ENCODE measurements at places on chromosomes 6 and 20.

- ATAC-seq = no peak
Observed at GRCh38 chr20:14860410-14860814, 523.0 kb upstream of the FLRT3 start.

GRCh38 chr6:41674231-41675000 lies 36.1 kb downstream of the MDFI start:
- no peak for ATAC-seq

DNA sequence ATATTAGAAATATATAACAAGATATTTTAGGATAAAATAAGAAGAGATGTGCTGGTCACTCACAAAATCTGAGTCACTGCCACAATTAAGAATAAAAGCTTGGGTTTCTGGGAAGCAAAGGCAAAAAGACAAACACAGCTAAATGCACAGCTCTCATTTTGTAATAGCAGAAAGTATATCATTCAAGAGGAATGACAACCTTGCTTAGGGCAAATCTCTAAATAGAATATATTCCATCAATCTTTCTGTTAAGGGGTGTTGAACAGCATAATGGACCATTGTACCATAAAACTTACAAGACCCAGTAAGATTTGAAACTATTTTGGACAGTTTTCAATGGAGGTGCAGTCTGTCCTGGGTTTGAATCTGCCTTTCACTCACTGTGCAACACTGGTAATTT lies 464.9 kb upstream of the SOX4 start:
- ATAC-seq = no peak

DNA sequence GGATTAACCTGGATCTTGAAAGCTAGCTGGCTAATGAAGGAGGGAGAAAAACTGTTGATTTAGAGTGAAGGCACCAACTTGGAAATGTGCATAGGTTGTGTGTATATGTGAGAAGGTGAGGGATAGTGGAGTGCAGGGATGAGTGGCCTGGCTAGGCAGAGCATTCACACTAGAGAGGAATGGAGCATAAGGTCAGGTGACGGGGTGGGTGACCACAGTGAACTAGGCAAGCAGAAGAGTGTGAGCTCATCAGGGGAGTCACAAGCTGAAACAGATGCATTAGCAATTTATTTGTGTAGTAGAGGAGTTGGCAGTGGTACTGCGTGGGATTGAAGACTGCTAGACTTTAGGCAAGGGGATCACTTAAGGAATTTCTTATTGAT lies 10.5 kb downstream of the ANKRD66 start:
- no peak for ATAC-seq

GRCh38 chr20:62267543-62267942 lies 29.2 kb downstream of the OSBPL2 start:
- ATAC-seq = peak; percentile 96

DNA sequence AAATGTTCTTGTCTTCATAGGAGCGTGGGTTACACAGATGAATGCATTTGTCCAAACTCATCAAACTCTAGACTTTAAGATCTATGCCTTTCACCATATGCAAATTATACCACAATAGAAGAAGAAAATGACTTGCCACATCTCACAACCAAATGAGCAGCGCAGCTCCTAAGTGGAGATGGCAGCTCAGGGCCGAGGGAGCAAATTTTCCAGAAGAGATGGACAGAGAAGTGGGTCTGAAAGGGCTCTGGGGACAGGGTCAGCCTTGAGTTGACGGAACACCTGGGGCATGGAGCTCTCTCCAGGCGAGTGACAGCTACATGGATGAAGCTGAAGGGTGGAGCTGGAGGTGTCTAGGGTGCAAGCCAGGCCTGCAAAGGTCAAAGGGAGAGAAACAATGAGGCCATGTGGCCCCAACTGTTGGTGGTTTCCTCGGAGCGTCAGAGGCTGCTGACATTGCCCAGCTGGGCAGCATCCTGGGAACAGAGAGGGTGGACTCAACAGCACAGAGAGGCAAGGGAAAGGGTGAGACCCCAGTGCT lies 228.3 kb downstream of the NRN1 start:
- ATAC-seq = no peak

DNA sequence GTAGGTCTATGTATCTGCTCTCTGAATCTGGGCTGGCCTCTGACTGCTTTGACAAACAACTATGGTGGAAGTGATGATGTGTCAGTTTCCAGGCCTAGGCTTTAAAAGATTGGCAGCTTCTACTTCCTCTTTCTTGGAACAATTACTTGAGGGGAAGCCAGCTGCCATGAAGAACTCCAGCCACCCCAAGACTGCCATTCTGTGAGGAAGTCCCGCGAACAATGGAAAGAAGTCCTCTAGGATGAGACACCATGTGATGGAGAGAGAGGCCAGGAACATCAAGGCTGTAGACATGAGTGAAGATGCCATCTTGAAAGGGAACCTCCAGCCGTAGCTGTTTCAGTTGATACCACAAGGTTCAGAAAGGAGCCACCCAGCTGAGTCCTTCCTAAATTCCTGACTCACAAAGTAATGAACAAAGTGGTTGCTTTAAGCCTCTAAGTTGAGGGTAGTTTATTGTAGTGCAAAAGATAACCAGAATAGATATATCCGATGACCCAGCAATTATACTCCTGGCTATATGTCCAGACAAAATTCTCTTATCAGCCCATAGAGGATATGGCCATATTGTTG lies 15.3 kb upstream of the TCF15 start:
- no peak for ATAC-seq

DNA sequence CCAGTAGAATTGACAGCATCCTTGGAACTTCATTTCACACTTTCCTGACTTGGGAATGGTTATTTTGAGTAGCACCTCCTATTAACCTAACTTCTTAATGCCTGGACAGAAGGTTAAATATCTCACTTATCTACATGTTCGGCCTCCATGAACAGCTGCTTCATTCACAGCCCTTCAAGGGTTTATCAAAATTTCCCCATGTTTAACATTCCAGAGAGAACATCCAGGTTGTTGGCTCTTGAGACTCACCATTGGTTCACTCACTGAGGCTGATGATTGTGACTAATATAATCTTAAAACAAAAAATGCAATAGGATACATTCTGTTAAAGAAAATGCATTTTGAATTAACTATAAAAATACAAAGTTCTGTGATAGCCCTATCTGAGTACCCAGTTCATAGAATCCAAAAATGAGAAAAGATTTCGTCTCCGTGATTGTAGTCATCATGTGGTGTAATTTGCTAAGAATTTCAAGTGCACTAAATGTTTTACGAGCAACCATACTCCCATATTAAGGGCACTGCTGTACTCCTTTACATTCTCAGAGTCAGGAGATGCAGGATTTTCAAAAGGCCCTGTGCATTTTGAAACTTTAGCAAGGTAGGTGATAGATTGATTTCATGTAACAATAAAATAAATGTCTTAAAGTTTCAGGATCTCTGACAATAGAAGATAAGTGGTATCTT lies 260.6 kb upstream of the TAB2 start:
- ATAC-seq = no peak

DNA sequence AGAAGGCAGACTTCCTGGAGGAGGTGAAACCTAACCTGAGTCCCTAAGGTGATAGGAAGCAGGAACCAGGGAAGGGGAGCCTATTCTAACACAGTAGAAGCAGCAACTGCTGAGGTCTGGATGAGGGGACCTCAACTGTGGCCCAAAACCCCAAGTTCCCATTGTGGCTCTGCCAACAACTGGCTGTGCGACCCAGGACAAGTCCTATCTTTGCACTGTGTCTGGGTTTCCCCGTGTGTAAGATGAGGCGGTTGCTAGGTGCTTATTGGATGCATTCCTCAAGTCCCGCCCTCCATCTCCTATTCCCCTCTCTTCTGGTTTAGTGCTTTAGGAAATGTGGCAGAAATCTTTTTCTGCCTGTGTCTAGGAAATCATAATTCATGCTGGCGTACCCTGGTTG lies 52.2 kb upstream of the TTPAL start:
- ATAC-seq = peak; percentile 4

GRCh38 chr6:49776444-49776843 lies 10.6 kb downstream of the PGK2 start:
- no peak for ATAC-seq

DNA sequence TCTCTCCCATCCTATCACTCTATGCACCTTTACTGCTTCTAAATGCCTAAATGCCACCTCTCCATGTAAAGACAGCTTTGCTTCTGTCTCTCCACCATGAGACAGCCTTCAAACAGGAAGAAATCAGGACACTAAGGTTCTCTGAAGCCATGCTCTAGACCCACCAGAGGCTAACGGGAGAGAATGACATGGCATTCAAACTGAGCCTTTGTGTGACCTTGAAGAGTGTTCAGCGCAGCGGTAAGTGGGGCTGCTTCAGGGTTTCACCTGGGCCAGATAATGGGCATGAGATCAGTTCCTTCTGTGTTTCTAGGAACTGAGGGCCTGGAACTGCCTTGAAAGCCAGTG lies 20.1 kb downstream of the FAM50B start:
- ATAC-seq = no peak

DNA sequence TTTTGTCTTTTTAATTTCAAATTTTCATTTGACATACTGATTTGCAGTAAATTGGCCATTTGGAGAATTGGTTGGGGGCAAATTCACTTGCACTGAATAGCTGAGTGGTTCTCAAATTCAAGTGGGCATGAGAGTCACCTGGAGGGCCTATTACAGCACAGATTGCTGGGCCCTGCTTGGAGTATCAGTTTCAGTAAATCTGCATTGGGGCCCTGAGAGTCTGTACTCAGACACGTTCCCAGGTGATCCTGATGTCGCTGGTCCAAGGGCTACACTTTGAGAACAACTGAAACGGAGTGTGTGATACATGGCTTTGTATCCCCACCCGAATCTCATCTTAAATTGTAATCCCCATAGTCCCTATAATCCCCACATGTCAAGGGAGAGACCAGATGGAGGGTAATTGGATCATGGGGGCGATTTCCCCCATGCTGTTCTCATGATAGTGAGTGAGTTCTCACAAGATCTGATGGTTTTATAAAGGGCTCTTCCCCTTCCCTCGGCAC lies 115.9 kb downstream of the KLHL32 start:
- no peak for ATAC-seq
